NCI-H2227 treated with DMSO at 0.1 percent for 48 hours (cell line): ENCODE measurements at places on chromosomes 3 and 15.

GRCh38 chr3:141286856-141287255 is 55.2 kb downstream of the PXYLP1 start:
- DNase-seq: no peak

DNA sequence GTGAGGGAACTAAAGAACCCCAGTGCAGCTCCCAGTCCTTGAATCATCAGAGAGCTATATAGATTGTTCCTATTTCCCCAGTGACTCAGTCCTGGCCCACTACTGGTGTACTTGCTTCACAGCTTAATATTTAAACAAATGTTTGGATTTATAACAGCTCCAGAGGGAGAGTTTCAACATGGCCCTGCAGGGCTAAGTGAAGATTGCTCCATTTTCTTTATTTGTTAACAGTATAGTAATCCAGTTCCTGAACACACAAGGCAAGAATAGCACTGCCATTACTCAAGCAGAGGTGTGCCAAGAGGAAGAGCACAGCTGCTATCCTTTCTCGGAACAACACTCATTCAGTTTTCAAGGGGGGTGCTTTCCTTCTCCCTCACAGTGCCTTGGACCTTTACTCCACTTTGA is 6.5 kb downstream of the SQOR start:
- no peak for DNase-seq

- DNase-seq: peak; percentile 23
These were observed 5.5 kb upstream of the CD200 start for GRCh38 chr3:112327371-112327951.

GRCh38 chr3:187684880-187685279 is 14.7 kb upstream of the SST start:
- DNase-seq: no peak

DNA sequence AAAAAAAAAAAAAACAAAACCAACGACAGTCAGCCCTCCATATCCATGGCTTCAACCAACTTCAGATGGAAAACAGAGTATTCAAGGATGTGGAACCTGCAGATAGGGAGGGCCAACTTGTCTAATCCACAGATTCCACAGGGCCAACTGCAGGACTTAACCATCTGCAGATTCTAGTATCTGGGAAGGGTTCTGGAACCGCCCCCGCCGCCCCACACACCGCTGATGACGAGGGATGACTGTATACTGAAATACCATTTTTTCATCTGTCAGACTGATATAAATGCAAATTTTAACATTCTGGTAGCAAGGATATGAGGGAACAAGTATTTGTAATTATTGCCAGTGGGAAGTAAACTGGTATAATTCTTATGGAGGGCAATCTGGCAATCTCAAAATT is 29.5 kb downstream of the ADPGK start:
- DNase-seq: no peak

GRCh38 chr3:6516694-6517093 is 344.2 kb upstream of the GRM7 start:
- DNase-seq: no peak

- no peak for DNase-seq
These were observed 43.0 kb upstream of the IDH2 start for GRCh38 chr15:90145259-90145658.

DNA sequence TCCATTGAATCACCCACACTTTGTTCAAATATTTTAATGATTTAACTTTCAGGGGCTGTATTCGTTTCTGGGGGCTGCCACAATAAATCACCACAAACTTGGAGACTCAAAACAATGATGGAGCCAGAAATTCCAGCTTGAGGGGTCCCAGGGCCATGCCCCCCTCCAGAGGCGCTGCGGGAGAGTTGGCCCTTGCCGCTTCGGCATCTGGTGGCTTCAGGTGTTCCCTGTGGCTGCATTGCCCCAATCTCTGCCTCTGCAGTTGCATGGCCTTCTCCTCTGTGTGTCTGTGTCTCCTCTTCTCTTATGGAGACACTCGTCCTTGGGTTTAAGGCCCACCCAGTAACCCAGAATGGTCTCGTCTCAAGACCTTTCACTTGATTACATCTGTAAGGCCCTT is 144.7 kb downstream of the CHSY1 start:
- DNase-seq: no peak
